NCI-H446 treated with DMSO at 0.1 percent for 48 hours (cell line): ENCODE measurements at places on chromosomes 13 and 19.

- DNase-seq, result peak; percentile 60
Observed at GRCh38 chr13:24220086-24220703, 59.7 kb downstream of the SPATA13 start.

- DNase-seq, result no peak
Observed at GRCh38 chr19:51546107-51546649, 14.7 kb upstream of the SIGLEC6 start.

GRCh38 chr13:20285530-20285929 is 53.4 kb upstream of the GJB6 start:
- DNase-seq, result no peak

GRCh38 chr13:28423010-28423409 is 71.9 kb downstream of the FLT1 start:
- DNase-seq, result no peak

- DNase-seq, result no peak
Observed at GRCh38 chr19:14150041-14150769, 13.8 kb upstream of the ASF1B start.

- DNase-seq, result no peak
Observed at GRCh38 chr19:46487178-46487801, 8.4 kb downstream of the PNMA8B start.

DNA sequence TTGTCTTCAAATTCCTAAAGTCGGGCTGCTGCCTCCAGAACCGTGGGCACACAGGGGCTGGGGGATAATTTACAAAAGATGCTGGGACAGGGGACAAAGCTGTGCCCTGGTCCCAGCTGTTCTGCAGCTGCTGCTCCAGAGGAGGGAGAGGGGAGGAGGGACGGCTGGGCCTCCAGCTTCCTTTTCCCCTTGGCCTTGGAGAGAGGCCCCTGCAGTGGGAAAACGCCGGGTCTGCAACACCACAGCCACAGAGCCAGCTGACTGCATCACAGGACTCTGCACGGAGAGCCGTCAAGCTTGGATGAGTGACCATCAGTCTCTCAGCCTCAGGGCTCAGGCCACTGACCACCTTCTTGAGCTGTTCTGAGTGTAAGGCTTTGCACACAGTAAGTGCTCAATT is 6.1 kb downstream of the DOCK6 start:
- no peak for DNase-seq
